T-helper 17 cell (primary cell): ENCODE measurements at places on chromosomes 13 and 19.

DNA sequence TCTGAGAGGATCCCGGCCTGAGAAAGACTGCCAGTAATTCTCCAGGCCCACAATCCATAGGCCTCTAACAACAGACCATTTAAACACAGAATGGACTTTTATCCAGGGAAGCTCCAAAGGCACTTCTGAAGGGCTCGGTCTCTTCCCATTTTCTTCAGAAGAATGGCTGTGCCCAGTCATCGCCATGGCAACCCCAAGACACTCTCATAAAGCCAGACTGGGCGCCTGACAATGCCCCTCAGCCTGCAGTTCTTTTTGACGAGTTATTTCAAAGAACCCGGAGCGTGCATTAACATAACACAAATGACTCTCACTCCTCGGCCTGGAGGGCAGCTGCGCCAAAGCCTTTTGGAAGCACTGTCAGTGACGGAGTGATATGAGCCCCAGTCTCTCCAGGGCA, 61.0 kb downstream of the RASA3 start:
- DNase-seq: no peak

- DNase-seq: no peak
Measured at GRCh38 chr19:17243830-17244617, 1.7 kb downstream of the NR2F6 start.

DNA sequence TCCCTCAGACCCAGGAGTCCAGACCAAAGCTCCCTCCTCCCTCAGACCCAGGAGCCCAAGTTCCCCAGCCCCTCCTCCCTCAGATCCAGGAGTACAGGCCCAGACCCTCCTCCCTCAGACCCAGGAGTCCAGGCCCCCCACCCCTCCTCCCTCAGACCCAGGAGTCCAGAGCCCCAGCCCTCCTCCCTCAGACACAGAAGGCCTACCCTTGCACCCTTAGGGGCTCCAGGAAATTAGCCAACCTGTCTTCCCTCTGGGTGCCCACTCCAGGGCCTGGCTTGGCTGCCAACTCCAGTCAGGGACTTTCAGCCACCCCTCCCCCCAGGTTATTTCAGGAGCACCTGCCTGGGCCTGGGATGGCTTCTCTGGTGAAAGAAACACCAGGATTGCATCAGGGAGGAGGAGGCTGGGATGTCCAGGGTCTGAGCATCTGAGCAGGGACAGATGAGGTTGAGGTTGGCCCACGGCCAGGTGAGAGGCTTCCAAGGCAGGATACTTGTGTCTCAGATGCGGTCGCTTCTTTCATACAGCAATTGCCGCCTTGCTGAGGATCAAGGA, at the start of gene FGF21:
TSS of gene FGF21 (plus strand) at position 441 of the 558 bp plus-strand sequence. CDS start 713 bp downstream, outside the sequence.
- no peak for DNase-seq

GRCh38 chr13:51625555-51626345, 41.5 kb downstream of the WDFY2 start:
- no peak for DNase-seq

DNA sequence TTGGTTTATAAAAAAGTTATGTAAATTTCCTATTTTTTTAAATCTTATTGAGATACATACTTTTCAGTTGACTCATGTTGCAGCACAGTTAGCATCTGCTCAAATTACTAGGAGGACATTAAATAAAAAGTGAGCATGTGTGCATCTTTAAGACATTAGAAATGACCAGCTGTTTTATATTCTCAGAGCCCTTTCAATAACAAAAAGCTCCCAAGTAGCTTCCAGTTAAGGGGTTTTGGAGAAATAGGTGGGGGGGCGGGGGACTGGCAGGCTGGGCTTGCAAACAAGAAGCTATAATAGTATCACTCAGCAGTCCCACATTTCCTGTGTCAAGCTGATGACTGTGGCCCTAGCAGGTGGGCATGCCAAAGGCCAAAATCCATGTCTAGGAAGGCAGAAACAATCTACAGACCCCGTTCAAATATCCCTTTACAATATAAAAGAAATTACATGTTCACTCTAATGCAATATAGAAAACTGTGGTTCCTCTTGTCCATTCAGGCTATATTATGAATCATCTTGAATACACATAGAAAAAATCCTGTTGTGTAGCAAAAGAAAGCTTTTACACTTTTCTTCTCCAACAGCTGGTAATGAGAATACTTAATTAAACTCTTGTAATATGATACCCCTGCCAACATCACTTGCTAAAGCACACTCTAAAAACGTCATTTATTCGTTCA, 1713.2 kb upstream of the SLC10A2 start:
- no peak for DNase-seq

DNA sequence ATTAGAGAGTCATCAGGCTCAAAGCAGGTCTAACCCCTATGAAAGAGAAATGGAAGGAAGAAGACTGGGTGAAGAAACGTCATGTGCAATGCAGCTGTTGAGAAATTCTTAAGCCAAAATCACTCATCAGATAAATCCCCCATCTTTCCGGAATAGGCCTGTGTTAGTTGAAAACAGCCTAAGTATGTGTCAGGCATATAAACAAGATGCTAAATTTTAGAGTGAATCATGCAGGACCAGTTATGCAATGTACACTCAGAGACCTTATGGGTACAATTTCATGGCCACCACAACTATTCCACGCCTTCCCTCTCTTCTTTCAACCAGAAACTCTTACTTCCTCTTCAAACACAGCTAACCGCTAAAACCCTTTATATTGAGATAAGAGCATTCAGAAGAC, 717.7 kb upstream of the ATXN8OS start:
- DNase-seq: no peak

- no peak for DNase-seq
Measured at GRCh38 chr13:113947311-113948033, 26.4 kb downstream of the C13orf46 start.

- DNase-seq: no peak
Measured at GRCh38 chr13:105937451-105937850, 598.0 kb downstream of the EFNB2 start.

DNA sequence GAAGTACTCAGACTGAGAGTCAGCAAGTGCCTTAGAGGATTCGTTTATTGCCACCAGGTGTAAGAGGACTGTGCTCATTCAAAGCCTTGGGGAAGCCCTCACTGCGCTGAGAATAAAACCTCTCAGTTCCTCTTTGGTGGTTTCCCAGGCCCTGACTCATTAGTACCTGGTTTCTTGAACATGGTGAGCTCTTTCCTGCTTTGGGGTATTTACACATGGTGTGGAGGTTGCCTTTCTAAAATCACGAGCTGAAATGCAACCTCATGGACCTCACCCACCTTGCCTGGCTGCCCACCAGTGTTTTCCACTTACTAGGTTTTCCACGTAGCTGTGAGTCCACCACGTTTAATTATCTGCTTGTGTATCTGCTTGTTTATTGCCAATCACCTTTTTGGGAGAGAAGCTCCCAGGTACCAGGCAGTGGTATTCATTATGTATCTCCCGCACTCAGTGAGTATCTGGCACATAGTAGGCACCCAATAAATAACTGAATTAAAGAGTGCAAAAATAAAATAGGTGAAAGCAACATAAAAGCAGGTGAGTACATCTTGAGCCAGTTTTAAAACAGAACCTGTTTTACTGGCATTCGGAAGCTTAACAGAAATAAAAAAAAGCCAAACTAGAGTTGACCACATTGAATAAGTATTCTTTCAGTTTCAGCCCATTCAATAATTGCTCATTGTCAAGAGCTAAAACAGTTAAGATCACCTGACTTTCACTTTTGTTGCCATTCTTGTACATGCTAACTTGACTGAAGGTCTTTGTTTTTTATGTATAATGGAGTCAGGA, 533.0 kb downstream of the MYO16 start:
- DNase-seq: no peak

- DNase-seq: no peak
Measured at GRCh38 chr19:46880431-46880830, 19.6 kb downstream of the ARHGAP35 start.

GRCh38 chr19:36688058-36688457, 646 bp downstream of the ZNF567 start:
- no peak for DNase-seq

DNA sequence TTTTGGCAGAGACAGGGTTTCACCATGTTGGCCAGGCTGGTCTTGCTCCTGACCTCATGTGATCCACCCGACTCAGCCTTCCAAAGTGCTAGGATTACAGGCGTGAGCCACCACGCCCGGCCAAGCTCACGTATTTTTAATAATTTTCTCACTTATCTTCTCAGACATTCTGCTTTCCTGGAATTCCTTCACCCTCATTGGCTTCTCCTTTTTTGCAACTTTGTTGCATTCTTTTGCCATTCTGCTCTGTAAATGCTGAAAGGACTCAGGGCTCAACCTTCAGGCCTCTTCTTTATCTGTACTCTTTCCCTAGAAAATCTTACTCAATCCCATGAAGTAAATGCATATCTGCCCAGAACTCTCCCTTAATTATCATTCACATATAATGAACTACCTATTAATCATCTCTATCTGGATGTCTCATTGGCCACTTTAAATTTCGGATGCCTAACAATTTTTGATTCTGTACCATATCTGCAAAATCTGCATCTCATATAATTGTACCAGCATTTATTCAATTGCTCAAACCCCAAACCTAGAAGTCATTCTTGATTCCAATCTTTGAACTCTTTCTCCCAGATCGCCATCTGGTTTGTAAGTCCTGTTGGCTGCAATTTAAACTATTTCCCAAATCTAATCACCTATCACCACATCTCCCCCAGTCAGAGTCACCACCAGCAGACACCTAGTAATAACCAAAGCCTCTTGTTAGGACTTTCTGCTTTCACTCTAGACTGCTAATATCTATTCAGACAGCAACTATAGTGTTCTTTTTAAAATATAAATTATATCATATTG, 18.2 kb upstream of the OXGR1 start:
- no peak for DNase-seq

DNA sequence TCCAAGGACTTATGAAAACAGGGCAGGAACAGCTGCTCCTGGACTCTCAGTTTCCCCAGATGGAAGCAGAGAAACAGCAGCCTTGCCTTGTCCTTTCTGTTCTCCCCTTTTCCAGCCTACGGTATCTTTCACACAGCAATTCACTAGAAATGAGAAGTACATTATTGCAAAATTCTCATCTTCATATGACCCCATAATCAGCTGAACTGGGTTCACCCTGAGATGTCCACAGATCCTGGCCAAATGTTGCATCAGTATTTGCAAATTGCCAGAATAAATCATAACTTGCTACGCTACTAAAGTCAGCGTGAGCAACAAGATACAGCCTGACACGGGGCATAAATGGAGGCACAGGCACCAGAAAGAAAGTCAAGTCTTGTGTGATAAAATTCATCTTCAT, 16.1 kb downstream of the VSTM1 start:
- DNase-seq: no peak

DNA sequence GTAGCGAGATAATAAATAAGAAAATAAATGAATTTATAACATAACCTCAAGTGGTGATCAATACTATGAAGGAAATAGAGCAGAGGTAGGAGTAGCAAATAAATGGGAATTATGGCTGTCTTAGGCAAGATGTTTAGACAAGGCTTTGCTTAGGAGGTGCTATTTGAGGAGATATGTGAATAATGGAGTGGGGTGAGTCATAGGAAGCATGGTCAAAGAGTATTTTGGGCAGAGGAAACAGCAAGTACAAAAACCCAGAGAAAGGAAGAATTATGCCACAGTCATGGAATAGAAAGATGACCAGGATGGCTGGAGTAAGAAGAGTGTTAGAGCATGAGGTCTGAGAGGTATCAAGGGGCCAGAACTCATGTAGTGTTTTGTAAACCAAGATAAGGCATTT, 33.6 kb upstream of the LPAR6 start:
- DNase-seq: no peak

DNA sequence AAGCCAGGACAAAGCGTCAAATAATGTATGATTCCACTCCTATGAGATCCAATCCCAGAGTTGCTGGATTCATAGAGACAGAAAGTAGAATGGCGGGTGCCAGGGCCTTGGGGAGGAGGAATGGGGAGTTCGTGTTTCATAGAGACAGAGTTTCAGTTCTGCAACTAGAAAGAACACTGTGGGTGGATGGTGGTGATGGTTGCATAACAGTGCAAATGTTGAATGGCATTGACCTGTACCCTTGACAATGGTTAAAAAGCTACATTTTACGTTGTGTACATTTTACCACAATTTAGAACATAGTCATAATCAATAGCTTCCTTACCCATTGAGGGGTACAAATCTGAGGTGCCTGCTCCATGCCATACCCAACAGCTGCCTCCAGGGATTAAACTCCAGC, 33.4 kb downstream of the MBD3L2B start:
- DNase-seq: no peak

GRCh38 chr19:30444686-30445232, 72.6 kb downstream of the ZNF536 start:
- no peak for DNase-seq

- no peak for DNase-seq
Measured at GRCh38 chr13:48457578-48458242, 44.8 kb upstream of the LPAR6 start.

GRCh38 chr19:34220472-34221063, 33.8 kb upstream of the GARRE1 start:
- peak; percentile 52 for DNase-seq

DNA sequence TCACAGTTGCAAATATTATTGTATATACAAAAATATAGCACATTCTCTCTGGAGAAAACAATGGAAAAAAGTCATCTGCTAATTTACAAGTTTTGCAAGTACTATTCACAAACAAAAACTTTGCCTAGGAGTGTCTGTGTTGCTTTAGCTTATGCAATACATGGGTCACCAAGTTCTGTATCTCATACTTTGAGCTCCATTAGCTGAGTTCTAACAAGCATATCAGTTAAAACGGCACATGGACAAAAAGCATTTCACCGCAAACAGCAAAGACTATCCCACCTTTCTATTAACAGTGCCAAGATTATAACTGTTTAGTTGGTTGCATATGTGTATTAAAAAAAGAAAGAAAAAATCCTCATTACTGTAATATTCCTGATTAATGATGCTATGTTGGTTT, 4.6 kb downstream of the SPRY2 start:
- DNase-seq: no peak

- no peak for DNase-seq
Measured at GRCh38 chr13:24618011-24618955, 61.9 kb upstream of the ATP12A start.
